ENCODE measurements at places on chromosomes 2 and 18. TPM values are rescaled to one million over a fixed set of nuclear protein-coding genes. Genes with fewer than 3 reads are reported as not detected.

- no peak for DNase-seq
Measured at GRCh38 chr2:105256431-105257047, 15.0 kb downstream of the GPR45 start.

The RNPEPL1 gene
- total RNA-seq: 107 TPM

The EMX1 gene
- 2.2 TPM for total RNA-seq

- DNase-seq: no peak
Measured at GRCh38 chr2:22282916-22283315, 1102.1 kb upstream of the KLHL29 start.

DNA sequence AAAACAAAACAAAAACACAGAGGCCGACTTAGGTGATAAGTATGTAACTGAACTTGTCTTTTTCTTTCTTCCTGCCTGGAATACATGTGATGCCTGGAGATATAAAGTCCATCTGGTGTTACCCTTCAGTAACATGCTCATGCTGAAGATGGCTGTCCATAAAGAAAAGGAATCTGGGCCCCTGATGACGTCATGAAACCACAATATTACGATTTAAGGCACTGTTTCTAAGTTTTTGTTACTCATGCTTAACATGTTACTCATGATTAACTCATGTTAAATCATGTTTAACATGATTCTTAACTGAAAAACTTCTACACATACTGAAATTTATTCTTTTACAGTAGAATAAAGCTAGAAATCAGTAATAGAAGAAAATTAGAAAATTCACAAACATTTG, 49.0 kb downstream of the STRADB start:
- DNase-seq: no peak

Measured in left colon (tissue), 2 donors.